Activated T-cell treated with anti-CD3 and anti-CD28 coated beads for 24 hours (primary cell): ENCODE measurements at places on chromosomes 4 and X.

DNA sequence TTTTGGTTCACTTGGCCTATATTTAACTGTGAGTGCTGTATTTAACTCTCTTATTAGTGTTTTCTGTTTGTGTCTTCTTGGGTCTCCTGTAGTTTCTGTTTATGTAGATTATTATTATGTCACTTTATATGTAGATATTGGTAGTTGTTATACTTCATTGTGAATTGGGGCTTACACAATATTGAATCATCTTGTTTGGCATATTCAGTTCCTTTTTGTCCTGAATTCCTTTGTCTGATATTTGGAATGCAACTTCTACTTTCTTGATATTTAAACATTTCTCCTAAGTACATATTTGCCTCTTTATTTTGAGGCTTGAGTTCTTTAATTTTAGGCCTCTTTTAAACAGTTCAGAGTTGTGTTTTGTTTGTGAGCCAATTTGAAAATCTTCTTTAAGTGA lies 544.8 kb upstream of the ADGRL3 start:
- no peak for DNase-seq

GRCh38 chrX:39730662-39731329 lies 367.0 kb downstream of the BCOR start:
- peak; percentile 51 for DNase-seq

GRCh38 chrX:10001496-10001895 lies 34.3 kb downstream of the CLDN34 start:
- DNase-seq, result no peak

DNA sequence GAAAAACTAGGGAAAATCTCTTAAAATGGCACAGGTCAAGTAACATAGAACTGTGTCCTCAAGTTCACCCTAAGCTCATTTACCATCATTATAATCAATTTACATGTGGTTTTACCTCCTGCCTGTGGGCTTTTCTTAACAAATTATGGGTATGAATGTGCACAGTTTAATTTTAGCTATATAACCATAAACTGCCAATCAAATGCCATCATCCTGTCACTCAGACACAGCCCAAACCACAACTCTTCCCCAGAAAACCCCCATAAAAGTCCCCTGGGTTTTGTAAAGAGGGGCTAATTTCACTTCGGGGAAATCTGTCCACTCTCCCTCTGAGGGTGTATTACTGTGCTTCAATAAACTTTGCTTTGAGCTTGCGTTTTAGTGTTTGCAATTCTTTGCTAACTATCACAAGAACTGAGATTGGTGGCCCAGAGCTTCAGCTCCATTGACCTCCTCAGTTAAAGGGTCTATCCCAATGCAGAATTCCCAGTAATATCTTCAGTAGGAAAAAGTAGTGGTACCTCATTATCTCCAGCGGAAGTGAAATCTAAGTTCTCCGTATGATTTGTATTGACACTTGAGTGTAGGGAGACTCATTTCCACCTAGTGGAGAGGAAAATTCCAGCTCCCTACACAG lies 394.6 kb downstream of the SPOCK3 start:
- DNase-seq, result no peak

DNA sequence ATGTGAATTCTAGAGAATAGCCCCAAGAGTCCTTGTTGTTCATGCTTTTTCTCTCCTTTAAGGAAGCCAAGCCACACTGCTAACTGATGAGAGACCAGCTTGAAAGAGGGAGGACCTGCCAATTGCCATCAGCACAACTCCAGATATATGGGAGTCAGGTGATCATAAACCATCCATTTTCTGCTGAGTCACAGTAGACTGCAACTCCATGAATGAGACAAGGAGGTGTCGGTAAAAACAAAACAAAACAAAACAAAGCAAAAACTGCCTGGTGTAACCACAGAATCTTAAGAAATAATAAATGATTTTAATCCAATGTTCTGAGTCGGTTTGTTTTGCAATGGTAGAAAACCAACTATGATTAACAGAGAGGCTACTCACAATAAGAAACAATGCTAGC lies 837.3 kb downstream of the PCDH7 start:
- DNase-seq, result no peak

DNA sequence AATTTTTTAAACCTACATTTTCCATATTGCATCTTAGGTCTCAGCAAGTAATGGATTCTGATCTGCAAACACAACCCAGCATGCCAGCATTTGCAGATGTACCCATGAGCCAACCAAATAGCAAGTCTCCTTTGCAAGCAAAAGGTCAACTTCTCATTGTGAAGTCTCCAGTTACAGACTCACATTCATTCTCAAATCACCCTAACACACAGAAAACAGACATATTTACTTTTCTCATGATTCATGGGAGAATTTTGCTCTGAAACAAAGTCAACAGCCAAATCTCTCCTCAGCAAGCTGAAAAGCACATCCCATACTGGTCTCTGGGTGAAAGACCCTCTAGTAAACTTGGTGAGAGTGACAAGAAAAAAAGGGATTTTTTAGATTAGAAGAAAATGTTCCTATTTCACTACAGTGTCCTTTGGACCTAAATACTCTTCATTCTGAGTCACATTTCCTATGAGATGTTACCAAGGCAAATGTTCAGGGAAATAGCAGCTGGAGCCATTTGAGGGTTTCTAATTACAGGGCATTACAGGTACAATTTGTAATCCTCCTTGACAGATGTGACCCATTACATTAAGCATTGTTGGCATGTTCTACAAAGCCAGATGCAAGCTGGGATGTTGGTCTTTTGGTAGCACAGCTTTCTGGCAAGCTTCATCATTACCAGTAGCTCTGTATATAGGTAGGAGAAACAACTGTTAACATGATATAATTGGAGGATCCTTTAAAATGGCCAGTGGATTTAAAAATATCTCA lies 383.3 kb downstream of the SMARCA1 start:
- no peak for DNase-seq

DNA sequence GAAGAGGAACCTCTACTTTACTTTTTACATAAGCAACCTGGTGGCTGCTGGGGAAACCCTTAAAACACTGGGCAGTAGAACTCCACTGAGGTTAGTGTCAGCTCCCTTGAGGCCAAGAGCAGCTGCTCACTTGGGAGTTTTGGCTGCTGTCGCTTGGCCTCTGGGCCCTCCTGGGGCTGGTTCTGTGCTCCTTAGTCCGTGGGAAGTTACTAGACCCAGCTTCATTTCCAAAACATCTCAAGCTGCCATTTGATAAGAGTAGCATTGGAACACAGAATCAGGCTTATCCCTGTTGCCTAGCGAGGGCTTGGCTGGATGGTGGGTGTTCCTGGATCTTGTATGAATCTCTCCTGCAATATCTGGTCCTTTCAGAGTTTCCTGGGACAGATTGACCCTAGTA lies 26.1 kb downstream of the RNF4 start:
- DNase-seq, result no peak

DNA sequence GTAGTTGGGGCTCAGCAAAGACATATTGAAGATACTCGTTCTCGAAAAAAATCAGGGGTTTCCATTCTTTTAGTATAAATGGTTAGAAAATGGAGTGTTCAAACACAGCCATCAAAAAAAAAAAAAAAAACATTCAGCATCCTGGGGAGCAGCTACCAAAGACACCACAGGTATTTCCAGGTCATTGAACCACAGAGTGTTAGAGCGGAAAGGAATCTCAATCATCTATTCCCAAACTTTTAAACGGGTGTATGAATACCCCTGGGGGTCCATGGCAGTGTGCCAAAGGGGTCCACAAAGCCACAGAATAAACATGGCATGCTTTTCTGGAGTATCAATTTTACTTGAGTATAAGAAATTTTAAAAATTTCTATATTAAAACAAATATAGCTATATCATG lies 6.9 kb upstream of the FGF16 start:
- DNase-seq, result no peak

- no peak for DNase-seq
These were observed 62.5 kb downstream of the RGS12 start for GRCh38 chr4:3355266-3355748.

GRCh38 chr4:163679189-163679588 lies 184.7 kb downstream of the TMA16 start:
- DNase-seq, result no peak

DNA sequence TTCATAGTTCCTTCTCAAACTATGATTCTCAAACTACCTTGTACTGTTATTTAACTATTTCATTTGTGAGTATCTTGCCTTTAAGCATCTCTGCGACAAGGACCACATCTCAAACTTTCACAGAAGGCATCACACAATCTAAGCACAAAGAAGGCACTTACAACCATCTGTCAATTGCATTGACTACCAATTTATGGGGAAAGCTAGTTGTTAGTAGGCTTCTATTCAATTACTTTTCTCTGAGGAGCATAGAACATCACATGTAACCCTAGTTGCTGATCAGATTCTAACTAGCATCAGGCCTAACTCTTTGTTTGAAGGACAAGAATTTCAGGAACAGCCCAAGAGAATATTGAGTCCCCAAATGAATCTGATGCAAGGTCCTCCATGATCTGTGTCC lies 74.9 kb downstream of the GPC3 start:
- no peak for DNase-seq

- DNase-seq, result peak; percentile 14
These were observed 189.8 kb upstream of the AFF2 start for GRCh38 chrX:148310426-148311165.

GRCh38 chr4:56757821-56758411 lies 63.6 kb downstream of the SPINK2 start:
- DNase-seq, result peak; percentile 72

DNA sequence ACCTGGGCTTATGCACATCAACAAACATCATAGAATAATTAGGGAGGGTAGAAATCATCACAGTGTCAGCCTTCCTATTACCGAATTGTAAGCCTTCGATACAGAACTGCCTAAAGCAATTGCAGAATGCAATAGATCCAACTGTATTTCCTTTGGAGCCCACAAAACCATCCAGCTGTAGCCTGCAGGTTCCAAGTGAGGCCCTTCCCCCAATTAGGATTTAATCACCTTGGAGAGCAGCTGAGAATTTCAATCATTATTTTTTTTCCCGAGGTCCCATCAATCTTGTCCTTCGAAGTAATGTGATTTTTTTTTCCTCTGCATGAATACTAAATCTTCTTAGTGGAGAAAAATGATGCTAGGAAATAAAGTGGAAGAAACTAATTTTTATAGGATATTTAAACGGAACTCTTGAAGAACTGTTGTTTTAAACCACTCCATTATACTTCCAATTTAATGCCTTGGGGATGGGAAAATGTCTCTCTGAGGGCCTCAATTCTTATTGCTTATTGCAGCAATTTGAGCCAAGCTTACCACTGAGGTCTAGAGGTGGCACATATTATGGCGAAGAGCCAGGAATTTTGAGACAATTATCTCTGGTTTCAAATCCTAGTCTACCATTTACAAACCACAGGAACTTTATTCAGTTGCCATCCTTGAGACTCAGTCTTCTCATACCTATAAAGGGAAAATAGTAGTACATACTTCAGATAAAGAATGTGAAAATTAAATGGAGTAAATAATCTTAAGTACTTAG lies 953.4 kb upstream of the IGFBP7 start:
- DNase-seq, result no peak

DNA sequence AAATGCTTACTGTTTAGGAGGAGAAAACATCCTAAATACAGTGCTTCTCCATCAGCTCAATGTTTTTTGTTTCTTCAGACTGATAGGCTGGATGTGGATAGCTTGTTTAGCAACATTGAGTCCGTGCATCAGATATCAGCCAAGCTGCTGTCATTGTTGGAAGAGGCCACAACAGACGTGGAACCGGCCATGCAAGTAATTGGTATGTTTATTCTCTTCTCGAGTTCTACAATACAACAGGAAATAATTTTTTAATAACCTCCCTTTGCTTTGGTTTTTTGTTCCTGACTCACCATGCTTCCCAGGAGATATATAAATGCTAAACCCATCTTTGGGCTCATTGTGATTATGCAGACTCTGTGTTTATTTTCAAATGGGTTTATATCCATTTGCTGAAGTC lies 60.9 kb downstream of the ARHGEF38 start:
- DNase-seq, result no peak

DNA sequence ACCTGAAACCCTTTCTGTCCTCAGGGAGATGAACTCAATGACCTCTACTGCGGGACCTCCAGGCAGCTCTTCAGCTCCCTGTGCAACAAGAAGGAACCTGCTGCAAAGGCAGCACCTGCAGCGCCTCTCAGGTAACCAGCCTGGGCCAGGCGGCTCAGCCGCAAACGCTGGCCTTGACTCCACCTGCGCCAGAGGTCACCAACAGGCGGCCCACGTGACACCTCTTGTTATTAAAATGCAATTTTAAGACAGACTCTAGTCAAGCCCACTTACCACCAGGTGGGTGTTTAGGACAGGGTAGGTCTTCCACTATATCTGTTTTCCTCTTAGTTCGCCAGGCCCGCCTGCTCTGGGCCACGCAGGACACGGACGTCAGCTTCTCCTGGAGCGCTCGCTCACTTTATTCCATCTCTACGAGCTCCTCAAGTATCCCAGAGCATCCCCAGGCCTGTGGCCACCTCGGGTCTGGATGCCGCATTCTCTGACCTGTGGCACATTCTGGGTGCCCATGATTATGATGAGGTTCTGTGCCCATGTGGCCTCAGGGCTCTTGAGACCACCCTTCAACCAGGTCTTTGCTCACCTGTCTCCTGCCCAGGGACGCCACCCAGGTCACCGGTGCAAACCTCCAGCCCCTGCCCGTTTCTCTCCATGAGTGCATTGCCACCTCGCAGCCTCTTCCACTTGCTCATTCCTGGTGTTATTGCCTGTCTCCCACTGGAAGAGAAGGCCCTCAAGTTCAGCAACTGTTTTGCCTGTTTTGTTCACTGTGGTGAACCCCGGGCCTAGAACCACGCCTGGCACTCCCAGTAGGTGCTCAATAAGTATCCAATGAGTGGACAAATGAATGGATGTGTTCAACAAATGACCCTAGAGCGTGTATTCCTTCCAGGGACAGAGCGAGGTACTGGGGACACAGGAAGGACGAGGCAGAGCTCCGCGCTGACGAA lies 32.8 kb upstream of the JAKMIP1 start:
- DNase-seq, result no peak
